ENCODE measurements at places on chromosomes 11 and 22.
A peak's percentile ranks its signal among the peaks of the same experiment; 100 is the strongest.

DNA sequence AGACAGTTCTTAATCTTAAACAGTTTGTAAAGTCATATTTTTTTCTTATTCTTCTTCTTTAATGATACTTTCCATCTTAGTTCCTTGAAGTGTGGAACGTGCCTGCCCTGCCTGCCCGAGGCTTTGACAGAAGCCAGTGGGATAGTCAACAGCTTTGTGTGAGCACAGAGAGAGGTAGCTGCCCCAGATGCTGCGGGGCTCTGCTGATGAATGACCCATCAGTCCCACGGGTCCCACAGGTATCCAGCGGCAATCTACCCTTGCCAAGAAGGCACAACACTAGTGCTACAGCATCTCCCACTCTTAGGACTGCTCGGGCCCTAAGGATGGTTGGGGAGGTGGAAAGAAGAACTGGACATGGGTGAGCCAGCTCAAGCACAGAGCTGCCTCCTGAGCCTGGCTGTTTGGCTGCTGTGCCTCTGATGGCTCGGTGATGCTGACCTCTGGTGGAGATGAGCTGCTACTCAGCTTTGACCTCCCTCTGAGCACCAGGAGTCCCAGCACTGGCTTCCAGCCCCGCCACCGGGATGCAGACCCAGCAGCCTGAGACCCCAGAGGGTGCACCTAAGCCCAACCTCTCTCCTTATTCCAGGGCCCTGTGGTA lies 11.8 kb upstream of the APLNR start:
- peak; percentile 93 for DNase-seq

- no peak for DNase-seq
These were observed 35.3 kb upstream of the HORMAD2 start for GRCh38 chr22:30044881-30045493.

DNA sequence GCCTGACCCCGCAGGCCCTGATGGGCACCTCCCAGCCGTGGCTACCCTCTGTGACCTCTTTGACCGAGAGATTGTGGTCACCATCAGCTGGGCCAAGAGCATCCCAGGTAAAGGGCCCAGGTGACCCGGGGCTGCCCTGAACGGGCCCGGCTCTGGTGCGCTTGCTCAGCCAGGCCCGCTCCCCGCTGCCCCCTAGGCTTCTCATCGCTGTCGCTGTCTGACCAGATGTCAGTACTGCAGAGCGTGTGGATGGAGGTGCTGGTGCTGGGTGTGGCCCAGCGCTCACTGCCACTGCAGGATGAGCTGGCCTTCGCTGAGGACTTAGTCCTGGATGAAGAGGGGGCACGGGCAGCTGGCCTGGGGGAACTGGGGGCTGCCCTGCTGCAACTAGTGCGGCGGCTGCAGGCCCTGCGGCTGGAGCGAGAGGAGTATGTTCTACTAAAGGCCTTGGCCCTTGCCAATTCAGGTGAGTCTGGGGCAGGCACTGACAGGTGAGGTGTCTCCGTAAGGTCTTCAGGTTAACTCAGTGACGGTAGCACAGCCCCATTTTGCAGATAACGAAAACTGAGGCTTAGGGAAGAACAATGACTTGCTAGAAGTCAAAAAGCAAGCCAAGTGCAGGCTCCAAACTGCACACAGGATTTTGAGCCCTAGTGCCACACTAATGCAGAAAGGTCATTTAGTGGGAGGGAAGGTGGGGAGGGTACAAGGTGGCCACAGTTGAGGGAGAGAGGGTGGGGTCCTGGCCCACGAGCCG lies 2.4 kb downstream of the TRMT112 start:
- DNase-seq, result peak; percentile 22

GRCh38 chr11:120523196-120523595 lies 11.6 kb downstream of the GRIK4 start:
- no peak for DNase-seq

DNA sequence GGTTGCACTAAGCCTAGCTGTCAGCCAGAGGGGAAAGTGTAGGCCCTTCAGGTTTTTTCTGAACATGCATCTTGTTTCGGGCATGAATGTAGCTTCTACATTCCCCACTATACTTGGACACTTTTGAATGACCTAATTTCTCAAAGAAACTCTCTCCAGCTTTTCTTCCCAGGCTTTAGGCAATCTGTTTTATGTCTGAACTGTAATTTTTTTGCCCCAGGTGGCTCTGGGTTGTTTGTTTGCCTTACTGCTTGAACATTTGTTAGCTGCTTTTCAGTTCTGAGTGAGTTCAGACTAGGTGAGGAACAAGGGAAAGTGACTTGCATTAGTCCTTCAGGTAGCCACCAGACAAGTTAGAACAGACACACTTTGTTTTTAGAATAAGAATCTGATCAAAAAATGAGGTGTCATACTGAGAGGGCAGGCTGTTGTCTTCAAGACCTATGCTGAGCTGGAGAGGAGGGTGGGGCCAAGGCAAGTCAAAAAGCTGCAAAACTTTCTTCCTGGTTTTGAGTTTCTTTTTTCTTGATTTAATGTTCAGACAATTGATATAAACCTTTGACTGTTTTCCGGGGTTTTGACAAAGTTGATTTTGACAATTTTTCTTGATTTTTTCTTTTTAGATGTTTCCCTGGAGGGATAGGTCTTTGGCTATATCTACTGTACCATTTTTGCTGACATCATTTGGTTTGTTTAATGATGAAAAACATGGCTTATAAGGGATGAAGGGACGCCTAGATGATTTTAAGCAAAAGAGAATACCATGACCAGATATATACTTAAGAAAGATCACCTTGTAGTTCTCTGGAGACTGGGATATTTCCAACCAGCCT lies 182.8 kb downstream of the WNT11 start:
- no peak for DNase-seq

- DNase-seq, result peak; percentile 93
These were observed 135.8 kb upstream of the TIMP3 start for GRCh38 chr22:32665676-32666075.

DNA sequence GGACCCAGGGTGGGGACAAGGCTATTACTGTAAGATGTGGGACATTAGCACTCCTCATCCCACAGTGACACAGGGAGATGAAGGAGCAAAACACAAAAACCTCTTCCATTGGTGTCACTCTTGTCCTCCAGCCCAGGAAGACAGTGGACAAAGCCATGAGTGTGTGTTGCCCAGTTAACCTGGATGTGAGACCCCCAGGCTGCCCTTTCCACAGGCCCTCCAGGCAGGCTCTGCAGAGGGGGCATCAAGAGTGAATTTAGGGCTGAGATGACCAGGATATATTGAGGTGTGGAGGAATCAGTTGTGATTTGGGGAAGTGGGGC lies 111.3 kb downstream of the GGTLC2 start:
- no peak for DNase-seq

DNA sequence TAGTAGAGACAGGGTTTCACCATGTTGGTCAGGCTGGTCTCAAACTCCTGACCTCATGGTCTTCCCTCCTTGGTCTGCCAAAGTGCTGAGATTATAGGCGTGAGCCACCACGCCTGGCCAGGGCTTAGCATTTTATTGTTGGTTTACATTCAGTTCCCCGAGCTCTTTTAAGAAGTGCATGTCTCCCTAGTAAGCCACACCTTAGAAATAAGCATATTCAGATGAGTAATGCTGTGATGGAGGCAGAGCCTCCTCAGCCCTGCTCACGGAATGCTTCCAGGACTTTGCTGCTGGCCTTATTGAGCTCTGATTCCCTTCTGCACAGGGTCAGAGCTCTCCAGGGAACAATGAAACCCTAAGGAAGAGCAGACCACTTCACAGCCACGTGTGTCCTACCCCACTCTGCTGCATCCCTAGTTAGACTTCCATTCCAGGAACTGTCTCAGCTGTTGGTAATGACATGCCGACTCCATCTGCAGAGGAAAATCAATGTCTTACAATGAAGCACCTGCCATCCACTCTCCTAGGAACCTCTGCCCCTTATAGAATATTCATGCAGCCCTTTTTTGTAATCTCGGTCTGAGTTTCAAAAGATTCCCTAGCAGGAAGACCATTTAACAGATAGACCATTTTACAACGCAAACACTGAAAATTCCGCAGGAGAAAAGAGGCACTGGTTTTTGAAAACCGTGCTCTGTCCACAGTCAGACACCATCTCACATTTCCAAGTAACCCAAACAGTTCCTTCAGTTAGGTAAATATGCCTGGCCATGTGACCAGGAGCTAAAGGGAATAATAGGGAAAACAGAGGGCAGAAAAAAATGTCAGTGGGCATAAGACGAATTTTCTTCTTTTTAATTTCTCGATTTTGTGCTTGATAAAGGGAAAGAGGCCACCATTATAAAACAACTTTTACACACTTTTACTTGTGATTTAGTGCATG lies 1.7 kb upstream of the JAM3 start:
- no peak for DNase-seq

- DNase-seq, result peak; percentile 84
These were observed 13.2 kb upstream of the SSTR3 start for GRCh38 chr22:37225481-37225880.

- DNase-seq, result peak; percentile 91
These were observed 4.6 kb downstream of the ETS1 start for GRCh38 chr11:128582496-128583366.

DNA sequence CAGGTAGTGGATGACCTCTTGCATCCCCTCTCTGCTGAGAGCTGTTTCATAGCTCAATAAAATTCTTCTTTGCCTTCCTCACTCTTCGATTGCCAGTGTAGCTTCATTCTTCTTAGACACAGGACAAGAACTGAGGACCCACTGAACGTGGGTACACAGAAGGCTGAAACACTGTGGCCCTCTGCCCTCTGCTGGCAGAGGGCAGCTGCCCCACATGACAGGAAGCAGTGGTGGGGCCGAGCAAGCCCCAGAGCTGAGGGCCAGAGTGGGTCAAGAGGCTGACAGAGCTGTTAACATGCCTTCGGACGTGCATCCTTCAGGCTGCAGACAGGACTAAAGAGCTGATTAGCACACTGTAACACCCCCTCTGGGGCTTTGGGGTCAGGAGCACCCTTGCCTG lies 15.6 kb downstream of the SMC1B start:
- no peak for DNase-seq

DNA sequence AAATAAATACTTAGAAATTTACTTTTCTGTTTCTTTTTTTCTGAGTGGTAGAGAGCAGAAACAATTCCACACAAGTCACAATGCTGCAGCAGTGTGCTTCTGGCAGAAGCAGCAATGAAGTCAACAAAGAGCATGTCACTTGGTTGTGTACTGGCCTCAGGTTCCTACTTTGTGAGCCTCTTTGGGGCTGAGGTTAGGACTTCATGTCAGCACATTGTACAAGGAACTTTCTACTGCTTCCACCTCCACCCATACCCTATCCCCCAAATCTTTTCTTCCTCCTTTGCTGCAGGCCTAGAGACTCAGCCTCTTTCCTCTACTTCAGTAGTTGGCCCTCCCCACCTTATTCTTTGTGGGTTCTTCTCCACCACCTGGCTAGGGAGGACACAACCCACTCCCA lies 252.7 kb upstream of the PITPNB start:
- no peak for DNase-seq
